Frontal cortex (tissue), 4 donors: ENCODE measurements at places on chromosomes 2 and 18. TPM values are rescaled to one million over a fixed set of nuclear protein-coding genes. Genes with fewer than 3 reads are reported as not detected.

GRCh38 chr2:212424082-212424481 lies 114.5 kb downstream of the ERBB4 start:
- DNase-seq, result no peak

The MOCOS gene
- 0.41 TPM for total RNA-seq

DNA sequence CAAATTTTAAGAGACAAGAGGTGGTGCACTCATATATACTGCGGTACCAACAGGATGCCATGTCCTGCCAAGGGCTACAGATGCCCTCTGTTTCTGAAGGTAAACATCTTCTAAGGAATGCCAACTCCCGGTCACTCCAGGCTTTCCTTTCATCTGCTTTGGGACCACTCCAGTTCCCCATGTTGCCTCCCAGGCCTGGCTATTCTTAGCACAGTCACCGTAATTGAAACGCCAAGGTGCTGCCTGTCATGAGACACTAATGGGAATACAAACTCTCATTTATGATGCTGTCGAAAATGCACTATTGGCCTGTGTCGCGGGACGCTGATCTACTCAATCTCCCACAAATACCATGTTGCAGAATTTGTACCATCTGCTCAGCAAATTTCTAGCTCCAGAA lies 79.6 kb downstream of the KLF7 start:
- DNase-seq, result no peak

- no peak for DNase-seq
Observed at GRCh38 chr18:51070545-51070944, 40.5 kb downstream of the SMAD4 start.

The CCDC85A gene
- total RNA-seq, result 31.0 TPM

DNA sequence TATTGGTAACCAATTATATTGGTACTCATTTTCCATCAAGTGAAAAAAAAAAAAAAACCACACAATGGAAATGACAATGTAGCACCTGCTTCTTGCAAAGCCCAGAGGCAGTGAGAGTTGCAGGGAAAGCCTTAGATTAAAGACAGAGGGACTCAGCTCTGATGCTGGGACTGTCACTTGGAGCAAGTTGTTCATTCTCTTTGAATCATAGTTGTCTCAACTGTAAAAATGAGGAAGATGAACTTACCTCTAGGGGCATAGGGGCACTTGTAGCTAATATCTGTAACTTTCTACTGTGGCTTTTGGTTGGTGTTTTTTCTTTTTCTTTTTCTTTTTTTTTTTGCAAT lies 81.4 kb upstream of the LPIN2 start:
- no peak for DNase-seq

The ATP8B1 gene
- total RNA-seq, result 5.7 TPM

DNA sequence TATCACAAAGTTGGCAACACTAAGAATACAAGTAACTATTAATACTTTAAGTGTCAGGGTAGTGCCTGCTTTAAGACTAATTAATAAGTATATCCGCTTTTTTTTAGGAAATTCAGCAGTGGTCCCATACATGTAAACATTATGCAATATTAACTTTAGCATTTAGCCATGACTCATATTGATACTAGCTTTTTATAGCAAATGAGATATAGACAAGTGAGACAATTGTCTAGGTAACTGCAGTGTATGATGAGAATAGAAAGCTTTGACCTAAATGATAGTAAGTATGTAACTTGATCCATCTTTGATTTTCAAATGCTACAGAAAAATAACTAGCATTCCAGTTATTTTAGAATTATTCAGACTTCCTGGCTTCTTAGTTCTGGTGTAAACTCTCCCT lies 27.4 kb upstream of the VRK2 start:
- no peak for DNase-seq

GRCh38 chr18:7566567-7567473 lies at the start of gene PTPRM:
Gene PTPRM, plus strand, starts transcription at chr18:7567316. Its CDS starts 503 bp downstream, at chr18:7567819.
- DNase-seq, result peak; percentile 87

DNA sequence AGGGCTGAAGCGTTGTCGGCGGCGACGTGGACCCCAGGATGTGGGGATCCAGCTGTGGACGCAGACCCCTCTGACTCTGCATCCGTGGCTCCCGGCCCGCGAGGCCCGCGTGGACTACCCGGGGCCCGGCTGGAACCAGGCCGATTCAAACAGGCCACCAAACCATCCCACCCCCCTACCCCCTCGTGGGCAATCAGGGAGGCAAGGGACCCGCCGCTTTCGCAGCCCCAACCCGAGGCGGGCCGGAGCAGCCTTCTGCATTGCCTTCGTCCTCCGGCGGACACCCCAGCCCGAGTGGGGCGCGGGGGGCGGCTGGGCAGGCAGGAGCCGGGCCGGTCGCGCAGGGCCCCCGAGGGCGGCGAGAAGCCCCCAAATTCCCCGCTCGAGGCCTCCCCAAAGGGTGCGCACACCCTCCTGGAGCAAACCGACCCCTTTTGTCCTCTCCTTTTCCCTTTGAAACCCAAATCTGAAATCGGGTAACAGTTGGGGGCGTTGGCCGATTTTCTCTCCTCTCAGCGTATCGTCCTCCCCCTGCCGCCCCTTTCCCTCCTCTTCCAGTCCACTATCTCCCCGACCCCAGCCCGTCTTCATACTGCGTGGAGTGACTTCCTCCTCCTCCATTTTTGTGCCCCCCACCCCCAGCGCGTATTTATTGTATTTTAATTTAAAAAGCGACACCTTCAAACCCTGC lies 7.4 kb downstream of the SP9 start:
- DNase-seq, result no peak

The CHN1 gene
- total RNA-seq, result 57.1 TPM
